ENCODE measurements at places on chromosomes 1 and 21. TPM values are rescaled to one million over a fixed set of nuclear protein-coding genes. Genes with fewer than 3 reads are reported as not detected.

Gene FMO3
- 0.14 TPM for total RNA-seq

Gene KCNE2
- total RNA-seq: 0.44 TPM

DNA sequence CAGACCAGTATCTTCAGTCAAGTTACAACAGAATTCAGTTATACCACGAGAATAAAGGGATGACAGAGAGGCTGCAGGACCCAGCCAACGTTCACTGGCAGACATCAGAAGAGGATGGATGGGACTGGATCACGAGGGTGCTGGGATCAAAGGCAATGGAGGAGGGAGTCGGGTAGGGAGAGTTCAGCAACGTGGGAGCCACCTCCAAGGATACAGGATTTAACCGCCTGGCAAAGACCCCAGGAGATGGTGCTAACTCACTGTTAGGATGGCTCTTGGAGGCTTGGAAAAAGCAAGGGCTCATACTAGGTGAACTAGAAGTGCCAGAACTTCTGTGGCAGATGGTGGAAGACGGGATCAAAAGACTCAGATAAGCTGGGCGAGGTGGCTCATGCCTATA is 99.1 kb upstream of the DISP3 start:
- no peak for DNase-seq
- no peaks in the 10 kb centered on the region for H3K27me3 ChIP-seq
- H3K4me1 ChIP-seq: peaks cover 14% of the 10 kb centered on the region
- no peak overlapping the region for H3K4me3 ChIP-seq

GRCh38 chr1:94859174-94859573 is 39.0 kb downstream of the SLC44A3 start:
- H3K27ac ChIP-seq: no peak overlapping the region
- H3K4me1 ChIP-seq: peaks cover 27% of the 10 kb centered on the region
- DNase-seq: no peak
- no peak overlapping the region for H3K4me3 ChIP-seq
- H3K27me3 ChIP-seq: no peaks in the 10 kb centered on the region

Gene OR2L3
- not detected for total RNA-seq

Gene LMOD1
- total RNA-seq: 1.5 TPM

DNA sequence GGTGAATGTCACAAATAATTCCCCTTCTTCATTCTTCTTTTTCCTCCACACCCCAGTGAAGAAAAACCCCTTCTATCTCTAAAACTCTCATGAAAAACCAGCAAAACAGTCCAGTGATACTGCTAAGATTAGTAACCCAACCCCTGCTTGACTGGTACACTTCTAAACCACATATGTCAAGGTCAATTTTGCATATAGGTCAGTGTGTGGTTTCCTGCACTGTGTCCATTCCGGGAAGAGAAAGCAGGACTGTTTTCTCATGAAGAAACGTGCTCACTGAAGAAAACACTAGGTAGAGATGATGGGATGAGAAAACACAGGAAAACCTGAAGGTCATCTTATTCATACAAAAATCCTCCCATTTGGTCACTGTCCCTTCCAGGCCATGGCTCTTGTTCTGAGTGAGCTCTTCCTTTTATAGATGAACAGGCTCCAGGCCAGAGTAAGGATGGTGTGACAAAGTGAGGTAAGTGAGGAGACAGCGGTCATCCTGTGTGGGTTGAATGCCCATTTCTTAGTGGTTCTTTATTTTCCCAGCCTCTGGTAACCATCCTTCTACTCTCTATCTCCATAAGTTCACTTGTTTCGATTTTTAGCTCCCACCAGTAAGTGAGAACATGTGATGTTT is 122.7 kb downstream of the FASLG start:
- H3K36me3 ChIP-seq: no peaks in the 10 kb centered on the region
- DNase-seq: no peak
- H3K4me3 ChIP-seq: no peak overlapping the region
- H3K27me3 ChIP-seq: peaks cover 10% of the 10 kb centered on the region
- no peak overlapping the region for H3K27ac ChIP-seq

DNA sequence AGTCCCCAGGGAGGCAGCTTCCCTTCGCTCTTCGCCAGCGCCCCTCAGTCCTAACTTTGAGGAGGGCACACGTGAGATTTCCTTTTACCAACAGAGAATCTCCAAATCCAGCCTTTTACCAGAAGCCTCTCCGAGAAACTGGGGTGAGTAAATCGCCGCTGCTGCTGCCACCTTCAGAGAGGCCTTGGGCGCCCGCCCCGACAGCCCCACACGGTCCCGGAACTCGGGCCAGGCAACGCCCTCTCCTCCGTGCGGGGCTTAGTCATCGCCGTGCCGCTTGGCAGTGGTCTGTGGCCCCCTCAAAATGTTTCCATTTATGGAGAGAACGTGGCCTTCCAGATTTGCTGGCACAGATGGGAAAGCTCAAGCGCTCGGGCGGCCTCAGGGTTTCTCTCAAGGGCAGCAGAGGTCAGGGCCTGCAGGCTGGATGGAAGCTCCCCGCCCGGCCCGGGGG is 41.4 kb upstream of the COL6A2 start:
- H3K36me3 ChIP-seq: peaks cover 24% of the 10 kb centered on the region
- no peak for DNase-seq
- no peak overlapping the region for H3K4me3 ChIP-seq
- peaks cover 6% of the 10 kb centered on the region for H3K4me1 ChIP-seq
- peaks cover 11% of the 10 kb centered on the region for H3K27me3 ChIP-seq

DNA sequence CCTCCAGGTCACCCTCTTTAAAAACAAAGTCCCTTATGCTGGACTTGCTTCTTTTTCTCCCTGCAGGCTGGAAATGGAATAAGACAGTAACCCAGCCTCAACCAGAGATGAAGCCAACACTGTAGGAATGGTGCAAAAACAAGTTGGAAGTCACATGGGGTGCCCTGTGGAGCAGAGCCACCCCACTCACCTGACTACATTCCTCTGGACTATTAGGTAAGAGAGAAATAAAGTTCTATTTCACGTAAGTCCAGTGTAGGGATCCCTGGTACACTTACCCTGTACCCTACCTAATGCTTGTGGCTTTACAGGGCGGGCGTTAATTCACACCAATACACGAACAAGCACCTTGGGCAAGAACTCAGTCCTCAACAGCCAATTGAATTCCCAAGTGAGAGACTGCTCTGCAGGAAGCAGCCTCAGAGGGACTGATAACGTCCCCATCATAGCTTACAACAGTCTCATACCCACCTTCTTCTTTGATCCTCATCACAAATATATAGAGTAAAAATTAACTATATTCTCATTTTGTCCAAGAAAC is 112.5 kb upstream of the FGGY start:
- DNase-seq: no peak
- no peak overlapping the region for H3K4me3 ChIP-seq
- H3K27ac ChIP-seq: no peak overlapping the region
- no peaks in the 10 kb centered on the region for H3K36me3 ChIP-seq

Gene BACE2
- total RNA-seq: 11.1 TPM

DNA sequence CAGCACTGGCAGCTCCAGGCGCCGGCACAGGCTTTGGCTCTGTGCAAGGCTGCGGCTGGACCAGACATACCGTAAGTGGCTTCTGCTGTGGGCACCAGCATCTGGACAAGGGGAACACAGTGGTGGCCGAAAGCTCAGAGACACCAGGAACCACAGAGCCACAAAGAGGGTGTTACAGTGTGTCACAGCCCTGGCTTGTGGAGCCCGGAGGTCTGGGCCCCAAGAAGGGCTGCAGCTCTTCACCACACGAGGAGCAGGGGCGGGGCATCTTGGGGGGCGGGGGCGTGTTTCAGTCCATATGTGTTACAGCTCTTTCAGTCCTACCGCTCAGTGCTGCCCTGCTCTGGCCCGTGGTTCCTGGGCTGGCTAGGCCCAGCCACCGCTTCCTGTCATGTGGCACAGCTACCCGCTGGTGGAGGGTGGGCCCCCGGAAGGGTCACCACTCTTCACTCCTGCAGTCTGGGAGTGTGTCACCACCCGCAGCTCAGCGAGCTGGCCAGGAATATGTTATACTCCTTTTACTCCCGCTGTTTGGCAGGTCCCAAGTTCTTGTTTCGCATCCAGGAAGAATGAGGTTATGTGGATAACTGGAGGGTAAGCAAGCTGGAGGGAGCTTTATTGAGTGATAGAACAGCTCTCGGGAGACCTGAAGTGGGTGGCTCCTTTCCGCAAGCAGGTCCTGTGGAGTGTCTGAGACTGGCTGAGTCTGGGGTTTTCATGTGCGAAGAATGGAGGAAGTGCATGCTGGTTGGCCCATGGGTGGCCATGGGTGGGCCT is 3.3 kb upstream of the LSM10 start:
- peak overlapping the region; percentile 98 for H3K27ac ChIP-seq
- peak overlapping the region; percentile 91 for H3K4me3 ChIP-seq
- DNase-seq: peak; percentile 94
- H3K4me1 ChIP-seq: peaks cover 24% of the 10 kb centered on the region

Gene ENO1
- total RNA-seq: 2,328 TPM

DNA sequence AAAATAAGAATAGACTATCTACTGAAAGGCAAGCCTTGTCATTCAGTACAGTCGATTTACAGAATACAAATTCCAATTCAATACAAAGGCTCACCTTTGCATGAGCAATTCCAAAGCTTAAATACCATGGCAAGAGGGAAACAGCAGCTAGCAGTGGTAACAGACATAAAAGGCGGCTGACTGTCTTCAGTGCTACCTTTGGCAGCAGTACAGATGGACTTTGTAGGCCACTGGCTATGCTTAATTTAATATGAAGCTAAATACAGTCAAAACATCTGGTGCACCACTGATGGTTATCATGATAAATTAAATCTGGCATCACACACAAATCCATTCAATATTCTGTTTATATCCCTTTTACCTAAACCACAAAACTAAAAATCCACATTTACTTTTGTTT is 62.4 kb downstream of the RERE start:
- H3K27me3 ChIP-seq: no peaks in the 10 kb centered on the region
- no peak overlapping the region for H3K4me3 ChIP-seq
- DNase-seq: no peak
- H3K27ac ChIP-seq: peak overlapping the region; percentile 36
- no peaks in the 10 kb centered on the region for H3K36me3 ChIP-seq

DNA sequence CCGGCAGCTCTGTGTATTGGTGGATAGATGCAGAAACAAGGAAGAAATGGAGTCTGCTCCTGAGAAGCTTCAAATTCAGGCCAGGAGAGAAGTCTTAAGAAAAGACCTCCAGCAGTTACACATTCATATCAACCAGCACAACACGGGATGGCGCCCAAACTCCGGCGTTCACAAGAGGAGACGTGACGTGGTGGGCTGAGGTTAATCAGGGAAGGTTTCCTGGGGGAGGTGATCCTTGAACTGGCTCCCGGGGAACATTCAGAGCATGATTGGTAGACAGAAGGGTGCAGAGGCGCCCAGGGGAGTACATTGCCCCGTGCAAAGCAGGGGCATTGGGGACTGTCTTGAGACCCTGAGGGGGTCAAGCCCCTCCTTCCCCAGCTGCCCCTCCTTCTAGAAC is 27.7 kb upstream of the SPSB1 start:
- H3K27me3 ChIP-seq: no peaks in the 10 kb centered on the region
- peaks cover 5% of the 10 kb centered on the region for H3K36me3 ChIP-seq
- no peak for DNase-seq
- H3K4me1 ChIP-seq: peaks cover 1% of the 10 kb centered on the region
- H3K27ac ChIP-seq: no peak overlapping the region
- no peak overlapping the region for H3K4me3 ChIP-seq

GRCh38 chr1:119139857-119140176 is 636 bp downstream of the WARS2 start:
- no peak for DNase-seq
- H3K36me3 ChIP-seq: no peaks in the 10 kb centered on the region
- no peak overlapping the region for H3K27ac ChIP-seq
- H3K4me1 ChIP-seq: peaks cover 10% of the 10 kb centered on the region
- H3K27me3 ChIP-seq: no peaks in the 10 kb centered on the region
- no peak overlapping the region for H3K4me3 ChIP-seq

Gene NEK7
- total RNA-seq: 13.3 TPM

Gene TMEM82
- 1.4 TPM for total RNA-seq

Gene C21orf91
- 30.5 TPM for total RNA-seq

Gene GOLPH3L
- 39.5 TPM for total RNA-seq

Gene IL24
- total RNA-seq: not detected

GRCh38 chr1:236361909-236362590 is 32.0 kb upstream of the EDARADD start:
- H3K27ac ChIP-seq: no peak overlapping the region
- DNase-seq: no peak
- H3K36me3 ChIP-seq: peaks cover 6% of the 10 kb centered on the region
- H3K4me1 ChIP-seq: peaks cover 12% of the 10 kb centered on the region
- no peak overlapping the region for H3K4me3 ChIP-seq
- H3K27me3 ChIP-seq: peaks cover 12% of the 10 kb centered on the region

DNA sequence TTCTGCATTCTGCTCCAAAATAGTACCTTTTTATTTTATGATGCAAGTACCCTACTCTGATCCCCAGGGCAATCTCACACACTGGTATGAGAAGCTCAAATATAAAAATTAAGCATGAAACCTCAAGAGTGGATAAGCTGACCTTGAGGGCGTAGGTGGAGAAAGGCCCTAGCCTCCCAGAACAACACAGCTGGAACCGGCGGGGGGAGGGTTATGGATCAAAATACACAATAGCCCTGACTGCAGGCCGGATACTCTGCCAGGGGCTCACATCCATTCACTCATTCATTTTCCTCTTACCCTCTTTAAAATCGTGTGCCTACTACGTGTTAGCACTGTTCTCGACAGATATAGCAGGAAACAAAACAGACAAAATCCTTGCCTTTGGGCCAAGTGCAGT is 32.8 kb upstream of the ECE1 start:
- peak overlapping the region; percentile 15 for H3K4me3 ChIP-seq
- DNase-seq: no peak
- no peaks in the 10 kb centered on the region for H3K36me3 ChIP-seq

GRCh38 chr1:244849189-244849866 is 13.9 kb downstream of the COX20 start:
- H3K36me3 ChIP-seq: peaks cover 94% of the 10 kb centered on the region
- no peak overlapping the region for H3K27ac ChIP-seq
- H3K4me3 ChIP-seq: no peak overlapping the region

DNA sequence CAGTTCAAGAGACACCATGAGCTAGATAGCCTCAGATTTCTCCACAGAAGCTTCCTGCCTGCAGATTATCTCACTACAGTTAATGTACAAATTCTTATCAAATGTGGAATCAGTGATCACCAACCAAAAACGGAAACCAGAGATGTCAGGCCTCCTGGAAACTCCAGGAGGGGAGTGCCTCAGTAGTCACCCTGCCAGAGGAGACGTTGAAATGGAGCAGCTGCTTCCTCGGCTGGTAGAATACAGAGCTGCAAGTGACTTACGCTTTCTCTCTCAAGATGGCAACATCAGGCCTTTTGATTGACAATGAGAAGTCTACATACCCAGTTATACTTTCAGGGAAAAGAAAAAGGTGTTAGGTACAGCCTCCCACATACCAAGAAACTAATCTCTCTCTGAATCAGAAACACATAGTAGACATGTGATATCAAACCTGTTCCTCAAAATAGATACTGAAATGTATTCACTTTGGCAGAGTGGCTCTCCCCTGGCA is 52.2 kb downstream of the ACP6 start:
- H3K36me3 ChIP-seq: peaks cover 85% of the 10 kb centered on the region
- H3K27ac ChIP-seq: no peak overlapping the region
- H3K27me3 ChIP-seq: no peaks in the 10 kb centered on the region
- H3K4me1 ChIP-seq: no peaks in the 10 kb centered on the region

Gene AIM2
- total RNA-seq: 1.1 TPM

Data from WTC11 (cell line).